ENCODE measurements at places on chromosomes 5 and 9. TPM values are rescaled to one million over a fixed set of nuclear protein-coding genes. Genes with fewer than 3 reads are reported as not detected.

DNA sequence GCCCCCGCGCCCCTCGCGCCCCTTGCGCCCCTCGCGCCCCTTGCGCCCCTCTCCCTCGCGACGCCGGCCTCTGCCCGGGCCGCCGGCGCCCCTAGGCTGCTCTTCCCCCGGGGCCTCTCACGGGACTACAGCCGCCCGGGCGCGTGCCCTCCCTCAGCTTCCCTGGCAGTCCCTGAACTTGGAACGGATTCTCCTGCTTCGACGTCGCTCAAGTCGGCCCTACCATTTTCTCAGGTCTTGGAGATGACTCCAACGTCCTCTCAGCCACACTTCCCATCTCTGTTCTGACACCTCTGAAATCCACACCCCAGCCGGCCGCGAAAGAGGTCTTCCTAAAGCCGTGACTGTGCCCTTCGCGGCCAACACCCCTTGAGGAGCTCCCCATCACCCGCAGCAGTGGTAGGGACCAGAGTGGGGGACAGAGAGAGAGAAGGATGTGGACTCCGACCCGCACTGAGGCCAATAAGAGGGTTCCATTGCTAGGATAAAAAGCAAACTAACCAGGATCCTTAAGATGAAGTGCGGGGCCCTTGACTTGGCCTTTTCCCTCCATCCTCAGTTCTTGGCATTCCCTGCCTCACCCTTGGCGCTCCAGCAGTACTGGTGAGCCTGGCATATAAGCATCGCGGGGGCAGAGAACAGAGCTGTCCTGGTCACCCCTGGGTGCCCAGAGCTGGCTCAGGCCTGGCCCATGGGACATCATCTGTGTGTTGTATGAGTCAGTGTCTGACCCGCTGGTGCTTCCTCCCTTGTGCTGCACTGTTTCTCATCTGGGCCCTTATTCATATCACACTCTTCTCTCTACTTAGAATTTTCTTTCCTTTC, 38.6 kb upstream of the GARNL3 start:
- DNase-seq, result no peak

Gene REEP2
- total RNA-seq, result 0.77 TPM

GRCh38 chr5:130992621-130993020, 172.4 kb downstream of the HINT1 start:
- DNase-seq, result no peak

GRCh38 chr5:159121061-159121460, 21.3 kb upstream of the EBF1 start:
- no peak for DNase-seq

GRCh38 chr5:74251141-74252035, 389.1 kb downstream of the ENC1 start:
- no peak for DNase-seq
